ENCODE measurements at places on chromosomes 6 and 20.
A peak's percentile ranks its signal among the peaks of the same experiment; 100 is the strongest.

- DNase-seq: no peak
These were observed 491.4 kb upstream of the POU3F2 start for GRCh38 chr6:98343004-98343403.

GRCh38 chr20:1210501-1210900 is 7.2 kb downstream of the C20orf202 start:
- no peak for DNase-seq

GRCh38 chr20:19741924-19742323 is 16.1 kb upstream of the RIN2 start:
- DNase-seq: no peak

GRCh38 chr6:170295510-170296422 is 4.9 kb upstream of the DLL1 start:
- peak; percentile 47 for DNase-seq

GRCh38 chr6:30819297-30819917 is 64.9 kb upstream of the DDR1 start:
- DNase-seq: no peak

GRCh38 chr6:15912505-15913400 is 216.1 kb upstream of the MYLIP start:
- no peak for DNase-seq

DNA sequence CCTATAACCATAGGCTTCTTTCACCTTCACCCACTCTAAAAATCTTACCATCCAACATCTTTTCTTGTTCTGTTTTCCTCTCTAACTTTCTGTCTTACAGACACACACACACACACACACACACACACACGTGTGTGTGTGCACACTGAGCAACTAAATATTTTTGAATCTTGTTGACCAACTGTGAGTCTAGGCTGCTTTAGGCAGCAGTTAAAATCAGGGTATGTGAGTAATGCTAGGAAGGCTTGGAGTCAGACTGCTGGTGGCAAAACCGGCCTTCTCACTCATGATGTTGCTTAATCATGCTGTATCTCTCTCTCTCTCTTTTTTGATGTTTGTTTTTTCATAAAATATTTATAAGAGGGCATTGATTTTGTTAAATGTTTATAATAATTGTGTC is 103.1 kb upstream of the TBX18 start:
- no peak for DNase-seq

DNA sequence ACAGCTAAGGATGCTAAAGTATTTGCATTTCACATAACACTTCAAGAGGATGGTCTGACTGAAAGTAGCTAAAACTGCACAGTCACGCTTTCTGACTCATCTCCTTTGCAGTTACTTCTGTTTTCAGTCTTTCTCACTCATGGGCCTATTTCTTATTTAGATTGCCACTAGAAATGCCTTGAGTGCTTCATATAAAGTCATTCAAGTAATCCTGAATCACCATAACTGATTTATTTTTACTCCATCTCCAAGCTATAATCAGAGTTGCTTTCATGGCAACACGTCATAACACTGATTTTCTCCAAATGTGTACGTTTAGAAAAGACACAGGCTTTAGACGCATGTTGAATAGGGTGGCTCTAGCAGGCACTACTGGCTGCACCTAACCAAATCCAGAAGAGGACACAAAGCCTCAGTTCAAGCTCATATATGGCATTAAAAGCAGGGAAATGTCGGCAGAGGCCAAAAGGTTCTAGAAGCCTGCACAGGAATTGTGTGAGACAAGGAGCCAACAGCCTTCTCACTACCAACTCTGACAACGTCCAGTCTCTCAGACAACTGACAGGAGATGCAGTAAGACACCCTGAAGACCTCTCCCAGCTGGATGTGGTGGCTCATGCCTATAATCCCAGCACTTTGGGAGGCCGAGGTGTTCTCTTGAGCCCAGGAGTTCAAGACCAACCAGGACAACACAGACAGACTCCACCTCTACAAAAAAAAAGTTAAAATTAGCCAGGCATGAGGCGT is 64.1 kb upstream of the BEND6 start:
- DNase-seq: no peak

DNA sequence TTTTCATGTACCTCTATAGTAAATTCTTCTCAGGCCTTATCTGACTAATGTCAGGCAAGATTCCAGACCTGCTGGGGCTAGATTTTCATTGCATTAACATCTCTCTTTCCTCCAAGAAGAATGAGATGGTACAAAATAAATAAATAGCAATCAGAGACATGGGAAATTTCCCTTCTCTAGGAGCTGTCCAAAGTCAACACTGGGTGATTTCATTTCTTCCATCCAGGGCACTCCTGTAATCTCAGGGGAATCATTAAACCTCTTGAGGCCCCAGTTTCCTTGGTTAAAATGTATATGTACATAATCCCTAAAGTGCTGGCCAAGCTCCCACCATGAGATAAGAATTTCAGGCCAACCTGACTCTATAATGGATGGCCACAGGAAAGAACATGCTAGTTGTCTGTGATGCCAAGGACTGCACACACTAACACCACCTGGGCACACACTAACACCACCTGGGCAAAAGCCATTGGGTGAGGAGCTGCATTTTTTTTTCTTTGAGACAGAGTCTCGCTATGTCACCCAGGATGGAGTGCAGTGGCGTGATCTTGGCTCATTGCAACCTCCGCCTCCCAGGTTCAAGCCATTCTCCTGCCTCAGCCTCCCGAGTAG is 912 bp downstream of the IL17F start:
- DNase-seq: peak; percentile 22

GRCh38 chr20:35568645-35569044 is 26.8 kb downstream of the ERGIC3 start:
- DNase-seq: no peak

DNA sequence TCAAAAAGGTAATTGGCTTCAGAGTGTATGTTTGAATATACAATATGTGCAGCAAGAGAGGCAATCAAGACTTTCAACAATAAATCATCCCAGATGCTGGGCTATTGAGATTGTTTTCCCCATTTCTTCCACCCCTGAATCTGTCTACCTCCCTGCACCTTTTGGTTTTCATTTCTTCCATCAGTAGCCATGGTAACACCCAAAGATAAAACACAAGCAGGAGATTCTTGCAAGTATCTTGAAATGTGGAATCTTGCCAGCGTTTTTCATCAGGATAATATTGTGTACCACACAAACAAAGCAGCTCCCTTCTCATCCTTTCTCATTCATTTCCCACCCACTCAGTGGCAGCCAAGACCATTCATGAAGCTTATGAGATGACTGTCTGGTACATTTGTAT is 73.0 kb upstream of the NRSN1 start:
- no peak for DNase-seq

- no peak for DNase-seq
These were observed 22.9 kb downstream of the DEK start for GRCh38 chr6:18241208-18242038.

GRCh38 chr6:2033544-2033943 is 211.9 kb downstream of the GMDS start:
- no peak for DNase-seq

- DNase-seq: no peak
These were observed 1.9 kb upstream of the FOXF2 start for GRCh38 chr6:1387538-1387875.
